ENCODE measurements at places on chromosomes 7 and 10.

DNA sequence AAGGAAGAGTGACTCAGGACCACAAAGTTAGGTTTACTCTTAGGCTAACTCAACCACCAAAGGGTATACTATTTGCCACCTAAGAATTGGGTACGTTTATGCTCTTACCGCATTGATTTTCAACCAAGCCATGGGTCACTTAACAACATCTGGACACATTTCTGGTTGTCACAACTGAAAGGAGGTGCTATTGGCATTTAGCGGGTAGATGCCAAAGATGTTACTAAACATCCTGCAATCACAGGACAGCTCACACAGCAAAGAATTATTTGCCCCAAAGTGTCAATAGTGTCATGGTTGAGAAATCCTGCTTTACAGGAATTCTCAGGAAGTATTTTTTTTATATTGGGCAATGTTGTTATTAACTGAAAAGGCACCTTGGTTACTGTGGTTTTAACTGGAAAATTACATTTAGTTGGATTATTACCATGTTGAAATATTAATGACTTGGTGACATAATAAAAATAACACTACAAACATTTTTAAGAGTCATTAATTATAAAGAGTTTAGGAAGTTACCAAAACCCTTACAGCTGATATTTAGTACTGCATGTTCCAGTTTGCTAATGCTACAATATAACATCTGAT is 185.0 kb upstream of the TMEM196 start:
- H3K27ac ChIP-seq, result peak overlapping the region; percentile 11
- H3K4me1 ChIP-seq, result no peaks in the 10 kb centered on the region
- no peak for DNase-seq
- no peak overlapping the region for H3K4me3 ChIP-seq

- H3K27me3 ChIP-seq, result no peaks in the 10 kb centered on the region
- no peaks in the 10 kb centered on the region for H3K36me3 ChIP-seq
- no peaks in the 10 kb centered on the region for H3K4me1 ChIP-seq
- H3K27ac ChIP-seq, result no peak overlapping the region
- no peak for DNase-seq
Observed at GRCh38 chr10:10056961-10057360, 960.7 kb upstream of the CELF2 start.

DNA sequence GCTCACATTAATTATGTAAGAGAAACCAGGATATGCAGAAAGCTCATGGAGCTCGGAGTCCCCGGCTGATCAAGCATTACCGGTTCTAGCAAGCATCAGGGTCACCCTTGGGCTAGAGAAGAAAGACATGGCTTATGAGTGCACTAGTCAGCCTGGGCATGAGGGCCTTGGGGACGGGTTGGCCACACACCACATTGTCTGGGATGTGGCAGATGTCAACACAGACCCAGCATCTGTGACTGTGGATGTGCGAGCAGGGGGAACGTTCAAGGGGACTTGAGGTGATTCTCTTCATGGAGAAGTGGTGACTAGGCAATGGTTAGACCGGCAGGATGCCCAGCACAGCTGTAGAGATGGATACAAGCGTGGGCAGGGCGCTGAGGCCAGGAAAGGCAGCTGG is 13.7 kb downstream of the ZMIZ2 start:
- no peak overlapping the region for H3K27ac ChIP-seq
- H3K27me3 ChIP-seq, result no peaks in the 10 kb centered on the region
- peaks cover 92% of the 10 kb centered on the region for H3K36me3 ChIP-seq
- DNase-seq, result no peak

GRCh38 chr7:121945066-121945465 is 72.1 kb downstream of the PTPRZ1 start:
- H3K27ac ChIP-seq, result no peak overlapping the region
- H3K4me3 ChIP-seq, result no peak overlapping the region
- H3K27me3 ChIP-seq, result no peaks in the 10 kb centered on the region
- no peak for DNase-seq
- H3K36me3 ChIP-seq, result no peaks in the 10 kb centered on the region

Data from upper lobe of right lung (tissue), 1 donor.